Activated CD8-positive, alpha-beta T cell treated with anti-CD3 and anti-CD28 coated beads for 36 hours (primary cell): ENCODE measurements at places on chromosomes 7 and 10. TPM values are rescaled to one million over a fixed set of nuclear protein-coding genes. Genes with fewer than 3 reads are reported as not detected.

GRCh38 chr10:13893926-13894325 is 307.2 kb downstream of the PRPF18 start:
- peaks cover 12% of the 10 kb centered on the region for H3K4me1 ChIP-seq
- H3K27ac ChIP-seq: no peak overlapping the region
- H3K4me3 ChIP-seq: no peak overlapping the region
- H3K27me3 ChIP-seq: peaks cover 55% of the 10 kb centered on the region
- no peak for DNase-seq
- no peaks in the 10 kb centered on the region for H3K36me3 ChIP-seq

DNA sequence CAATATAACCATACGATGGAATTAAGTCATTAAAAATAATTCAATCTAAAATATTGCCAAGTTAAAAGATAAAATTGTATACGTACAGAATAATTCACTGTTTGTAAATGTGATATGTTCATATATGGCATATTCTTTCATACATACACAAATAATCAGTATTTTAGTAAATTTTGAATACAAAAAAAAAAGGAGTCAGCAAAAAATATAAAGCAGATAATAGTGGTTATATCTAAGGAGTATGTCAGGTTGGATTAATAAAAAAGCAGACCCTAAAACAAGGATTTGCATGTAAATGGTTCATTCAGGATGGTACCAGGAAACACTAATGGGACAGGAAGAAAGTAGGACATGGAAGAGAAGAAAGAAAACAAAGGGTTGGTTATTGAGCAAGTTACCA is 59.5 kb downstream of the XPNPEP1 start:
- no peak for DNase-seq
- peaks cover 73% of the 10 kb centered on the region for H3K36me3 ChIP-seq
- H3K4me1 ChIP-seq: no peaks in the 10 kb centered on the region
- no peaks in the 10 kb centered on the region for H3K27me3 ChIP-seq
- no peak overlapping the region for H3K27ac ChIP-seq

DNA sequence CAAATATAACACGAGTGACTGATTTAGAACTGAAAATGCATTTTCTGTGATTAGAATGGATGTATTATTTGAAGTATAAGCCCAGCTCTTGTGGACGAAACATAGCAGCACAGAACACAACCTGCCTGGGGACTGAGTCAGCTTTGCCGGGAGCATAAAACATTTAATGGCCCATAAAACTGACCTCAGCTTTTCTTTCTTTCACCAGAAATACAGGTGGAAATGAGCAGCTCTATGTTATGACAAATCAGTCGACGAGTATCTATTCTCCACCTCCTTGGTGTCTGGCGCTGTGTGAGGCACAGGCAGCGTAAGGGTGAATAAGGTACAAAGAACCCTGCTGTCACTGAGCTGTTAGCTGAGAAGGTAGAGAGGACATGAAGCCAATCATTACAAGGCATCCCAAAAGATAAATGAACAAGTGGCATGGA is 471.6 kb upstream of the AKR1E2 start:
- peaks cover 3% of the 10 kb centered on the region for H3K4me1 ChIP-seq
- H3K36me3 ChIP-seq: no peaks in the 10 kb centered on the region
- no peak overlapping the region for H3K4me3 ChIP-seq
- peaks cover 10% of the 10 kb centered on the region for H3K27me3 ChIP-seq
- DNase-seq: no peak

- H3K27me3 ChIP-seq: no peaks in the 10 kb centered on the region
- DNase-seq: peak; percentile 29
- no peaks in the 10 kb centered on the region for H3K36me3 ChIP-seq
- no peak overlapping the region for H3K27ac ChIP-seq
- H3K4me1 ChIP-seq: no peaks in the 10 kb centered on the region
Measured at GRCh38 chr10:70063418-70064098, 10.9 kb downstream of the MACROH2A2 start.

DNA sequence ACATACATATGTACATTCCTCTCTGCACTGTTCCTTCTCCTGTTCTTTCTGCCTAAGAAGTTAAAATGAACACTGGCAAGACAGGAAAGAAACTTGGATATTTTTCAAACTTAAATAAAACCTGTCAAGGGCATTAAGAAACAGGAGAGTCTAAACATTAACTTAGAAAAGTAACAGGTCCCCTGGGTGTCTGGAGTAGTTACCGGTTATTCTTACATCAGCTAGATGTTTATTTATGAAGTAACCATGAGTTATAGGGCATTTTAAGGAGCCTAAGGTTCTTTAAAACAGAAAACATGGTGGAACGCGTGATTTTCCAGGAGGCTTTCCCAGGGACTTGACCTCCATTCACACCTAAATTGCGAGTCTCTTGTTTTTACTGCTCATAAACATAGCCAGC is 148.2 kb downstream of the PRKCQ start:
- no peaks in the 10 kb centered on the region for H3K27me3 ChIP-seq
- no peak overlapping the region for H3K27ac ChIP-seq
- H3K36me3 ChIP-seq: peaks cover 46% of the 10 kb centered on the region
- no peak overlapping the region for H3K4me3 ChIP-seq
- no peak for DNase-seq

DNA sequence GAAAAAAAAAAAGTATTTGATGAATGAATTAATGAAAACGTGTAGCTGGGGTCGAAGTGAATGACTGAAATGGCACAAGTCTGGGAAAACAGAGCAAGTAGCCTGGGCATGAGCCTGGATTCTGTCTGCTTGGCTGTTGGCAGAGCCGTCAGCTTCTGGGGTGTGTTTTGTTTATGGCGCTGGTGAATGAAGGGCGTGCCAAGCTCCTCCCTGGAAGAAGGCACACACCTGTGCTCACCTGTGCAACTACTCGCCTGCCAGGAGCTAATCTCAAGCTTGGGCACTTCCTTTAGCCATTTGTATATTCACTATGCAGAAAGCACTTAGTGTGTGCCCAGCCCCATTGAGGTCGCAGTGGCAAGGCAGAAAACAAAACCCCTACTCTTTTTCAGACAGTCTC is 74.1 kb downstream of the GTF2IRD1 start:
- no peak for DNase-seq
- H3K27ac ChIP-seq: no peak overlapping the region
- H3K27me3 ChIP-seq: no peaks in the 10 kb centered on the region
- no peak overlapping the region for H3K4me3 ChIP-seq

GRCh38 chr10:79195091-79195923 is 126.5 kb downstream of the ZMIZ1 start:
- no peak overlapping the region for H3K27ac ChIP-seq
- no peak overlapping the region for H3K4me3 ChIP-seq
- no peaks in the 10 kb centered on the region for H3K36me3 ChIP-seq
- DNase-seq: peak; percentile 89

- H3K4me1 ChIP-seq: no peaks in the 10 kb centered on the region
- H3K27ac ChIP-seq: no peak overlapping the region
- H3K27me3 ChIP-seq: no peaks in the 10 kb centered on the region
- no peaks in the 10 kb centered on the region for H3K36me3 ChIP-seq
- H3K4me3 ChIP-seq: no peak overlapping the region
- no peak for DNase-seq
Measured at GRCh38 chr7:125246706-125247105, 317.1 kb upstream of the POT1 start.

DNA sequence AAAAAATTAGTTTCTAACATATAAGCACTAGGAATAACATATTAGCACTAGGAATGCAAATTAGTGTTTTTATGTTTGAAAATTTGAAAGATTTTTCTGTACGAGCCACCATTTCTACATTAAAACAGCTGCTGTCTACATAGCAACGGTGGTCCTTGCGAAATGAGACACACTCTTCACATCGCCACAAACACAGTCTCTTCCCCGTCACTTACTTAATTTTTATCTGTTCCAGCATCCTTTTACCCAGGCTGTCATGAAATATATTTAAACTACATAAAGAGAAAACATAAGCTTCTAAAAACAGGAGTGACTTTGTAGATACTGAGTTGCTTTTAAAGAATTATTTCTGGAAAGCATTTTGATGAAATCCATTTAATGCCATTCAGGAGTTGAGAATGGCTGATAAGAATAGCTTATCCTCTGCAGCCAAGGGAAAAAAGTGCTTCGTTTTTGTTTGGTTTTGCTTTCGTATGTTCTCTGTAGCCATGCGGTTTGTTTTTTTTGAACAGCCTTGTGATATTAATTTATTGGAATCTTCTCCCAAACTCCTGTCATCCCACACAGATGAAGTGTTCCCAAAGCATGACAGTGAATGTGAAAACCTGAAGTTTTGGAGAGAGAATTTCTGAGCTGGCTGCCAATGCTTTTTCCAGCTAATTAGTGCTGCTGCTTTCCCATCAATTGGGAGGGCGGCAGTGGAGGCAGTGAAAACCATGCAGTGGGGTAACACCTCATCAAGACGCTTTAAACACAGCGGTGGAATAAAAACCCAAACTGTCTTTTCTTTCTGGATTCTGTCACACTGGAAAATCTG is 603.7 kb upstream of the ADARB2 start:
- H3K27me3 ChIP-seq: no peaks in the 10 kb centered on the region
- DNase-seq: no peak
- H3K36me3 ChIP-seq: no peaks in the 10 kb centered on the region
- H3K4me1 ChIP-seq: no peaks in the 10 kb centered on the region
- H3K4me3 ChIP-seq: no peak overlapping the region
- no peak overlapping the region for H3K27ac ChIP-seq

- DNase-seq: no peak
- no peaks in the 10 kb centered on the region for H3K36me3 ChIP-seq
- H3K27ac ChIP-seq: no peak overlapping the region
- peaks cover under 1% of the 10 kb centered on the region for H3K27me3 ChIP-seq
Measured at GRCh38 chr10:35103882-35104281, 13.7 kb upstream of the CUL2 start.

DNA sequence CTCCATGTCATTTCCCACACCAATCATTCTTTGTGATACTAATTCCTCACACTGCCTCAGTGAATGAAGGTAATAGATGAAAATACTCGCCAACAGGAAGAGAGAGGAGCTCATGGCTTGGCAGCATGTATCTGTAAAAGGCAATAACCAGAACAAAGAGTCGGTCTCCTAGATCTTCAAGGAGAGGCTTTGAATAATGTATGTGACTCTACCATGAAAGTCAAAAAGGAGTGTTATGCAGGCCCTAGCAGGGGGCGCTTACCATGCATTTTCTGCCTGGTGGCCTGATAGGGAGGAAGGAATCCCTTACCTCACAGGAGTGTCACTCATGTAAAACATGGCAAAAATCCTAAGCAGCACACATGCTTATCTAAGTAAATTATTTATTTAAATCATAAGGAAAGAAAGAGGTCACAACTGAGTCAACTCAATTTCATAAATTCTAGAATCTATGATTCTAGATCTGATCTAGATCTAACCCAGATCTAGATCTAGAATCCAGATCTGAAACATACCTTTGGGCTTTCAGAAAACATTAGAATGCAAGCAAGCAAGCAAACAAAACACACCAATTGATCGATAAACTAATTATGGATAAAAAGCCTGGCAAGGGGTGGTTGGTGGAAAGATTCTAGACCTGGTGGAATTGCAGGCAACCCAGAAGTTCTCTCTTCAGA is 226.3 kb upstream of the KLF6 start:
- no peak overlapping the region for H3K27ac ChIP-seq
- H3K36me3 ChIP-seq: no peaks in the 10 kb centered on the region
- peaks cover 14% of the 10 kb centered on the region for H3K4me1 ChIP-seq
- no peak for DNase-seq
- H3K4me3 ChIP-seq: no peak overlapping the region
- H3K27me3 ChIP-seq: peaks cover 2% of the 10 kb centered on the region

DNA sequence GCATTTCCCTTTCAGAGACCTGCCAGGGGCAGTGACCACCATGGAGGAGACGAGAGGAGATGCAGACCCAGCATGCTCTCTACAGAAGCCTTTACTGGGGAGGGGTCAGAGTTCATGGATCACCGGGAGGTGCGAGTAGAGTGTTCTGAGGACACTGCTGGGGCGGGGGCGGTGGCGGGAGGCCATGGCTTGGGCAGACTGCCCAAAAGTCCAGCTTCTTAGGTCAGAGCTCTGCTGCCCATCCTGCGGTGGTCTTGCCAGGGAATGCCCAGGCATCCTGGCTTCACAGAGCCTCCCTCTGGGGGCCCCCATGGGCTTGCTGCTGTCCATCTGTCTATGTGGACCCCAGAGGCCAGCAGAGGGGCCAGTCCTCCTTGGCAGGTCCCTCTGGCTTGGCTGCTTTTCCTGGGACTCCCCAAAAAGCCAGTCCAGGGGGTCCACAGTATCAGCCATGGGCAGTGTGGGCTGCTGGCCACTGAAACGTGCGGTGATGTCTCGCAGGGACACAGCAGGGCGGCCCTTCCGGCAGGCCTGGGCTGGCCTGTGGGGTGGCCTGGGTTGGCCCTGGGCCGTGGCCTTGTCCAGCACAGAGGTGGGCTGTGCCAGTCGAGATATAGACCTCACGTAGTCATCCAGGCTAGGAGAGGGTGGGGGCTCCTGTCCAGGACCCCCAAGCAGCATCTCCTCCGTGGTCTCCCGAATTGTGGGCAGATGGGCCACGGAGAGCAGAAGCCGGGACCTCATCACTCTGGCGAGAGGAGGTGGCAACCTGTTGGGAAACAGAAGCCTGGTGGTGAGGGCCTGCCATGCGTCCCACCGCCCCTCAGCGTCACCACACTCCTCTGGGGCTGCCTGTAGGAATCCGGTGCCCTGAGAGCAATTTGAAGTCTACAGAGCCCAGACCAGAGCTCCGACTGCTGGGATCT is 1.1 kb downstream of the DEPP1 start:
- no peaks in the 10 kb centered on the region for H3K36me3 ChIP-seq
- no peak overlapping the region for H3K27ac ChIP-seq
- no peak overlapping the region for H3K4me3 ChIP-seq
- H3K4me1 ChIP-seq: peaks cover 19% of the 10 kb centered on the region

- DNase-seq: peak; percentile 15
- peaks cover 16% of the 10 kb centered on the region for H3K36me3 ChIP-seq
- no peaks in the 10 kb centered on the region for H3K27me3 ChIP-seq
- peaks cover 35% of the 10 kb centered on the region for H3K4me1 ChIP-seq
Measured at GRCh38 chr10:80453056-80453841, 861 bp upstream of the TSPAN14 start.

DNA sequence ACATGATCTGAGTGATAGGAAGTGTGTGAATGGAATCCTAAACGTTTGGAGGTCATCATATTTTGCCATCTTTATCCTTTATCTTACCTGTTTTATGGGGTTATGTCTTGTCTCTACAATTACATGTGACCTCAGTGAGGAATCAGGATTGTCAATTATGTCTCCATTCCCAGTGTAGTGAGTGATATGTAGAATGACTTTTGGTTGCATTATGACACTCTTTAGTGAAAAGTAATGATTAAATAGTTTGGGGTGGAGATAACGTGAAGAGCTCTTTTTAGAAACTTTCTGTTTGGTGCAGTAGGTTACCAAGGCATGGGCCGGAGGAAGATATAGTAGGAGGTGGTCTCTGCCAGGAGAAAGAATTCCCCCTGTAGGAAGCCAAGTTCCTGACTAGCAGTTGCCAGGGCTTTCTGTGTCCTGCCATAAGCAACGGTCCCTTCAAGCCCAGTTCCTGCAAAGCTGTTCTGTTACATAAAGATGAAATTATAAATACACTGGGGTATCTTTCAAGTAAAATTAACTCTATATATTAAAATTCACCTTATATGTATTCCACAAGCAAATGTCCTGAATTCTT is 228.2 kb downstream of the NSUN6 start:
- no peak for DNase-seq
- no peak overlapping the region for H3K27ac ChIP-seq
- no peak overlapping the region for H3K4me3 ChIP-seq
- H3K36me3 ChIP-seq: no peaks in the 10 kb centered on the region
- H3K27me3 ChIP-seq: peaks cover 6% of the 10 kb centered on the region

The OR9A2 gene
- not detected for total RNA-seq

The ZNF487 gene
- total RNA-seq: 1.9 TPM

The SAP25 gene
- total RNA-seq: 9.9 TPM
